ENCODE measurements at places on chromosomes 11 and 22.
A peak's percentile ranks its signal among the peaks of the same experiment; 100 is the strongest.

DNA sequence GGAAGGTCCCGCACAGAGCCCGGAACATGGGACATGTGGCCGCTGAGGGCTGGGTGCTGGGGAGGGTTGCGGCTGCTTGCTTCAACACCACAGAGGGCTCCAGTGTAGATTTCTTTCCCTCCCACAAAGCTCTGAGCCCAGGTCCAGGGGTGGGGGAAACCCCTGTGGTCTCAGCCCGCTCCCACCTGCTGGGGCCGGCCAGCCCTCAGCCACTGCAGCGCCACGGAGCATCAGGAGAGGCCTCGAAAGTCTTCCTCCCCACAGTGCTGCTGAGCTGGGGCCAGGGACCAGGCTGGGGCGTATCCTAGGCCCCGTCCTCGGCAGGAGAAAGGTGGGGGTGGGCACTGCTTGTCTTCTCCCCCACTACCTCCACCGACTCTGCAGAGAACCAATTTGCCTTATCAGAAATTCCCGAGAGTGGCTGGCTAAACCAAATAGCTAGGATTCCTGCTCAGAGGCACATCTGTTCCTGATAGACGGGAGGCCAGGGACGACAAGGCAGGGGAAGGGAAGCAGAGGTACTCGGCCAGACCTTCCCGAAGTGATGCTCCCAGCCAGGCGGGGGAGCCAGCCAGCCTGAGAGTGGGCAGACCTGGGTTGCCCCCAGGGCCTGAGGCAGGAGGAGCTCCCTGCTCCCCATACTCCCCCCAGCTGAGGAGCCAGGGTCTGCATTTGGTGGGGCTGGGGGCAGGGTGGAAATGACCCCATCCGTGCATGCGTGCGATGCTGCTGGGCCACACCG lies 18.7 kb downstream of the IGF2 start:
- peak; percentile 50 for DNase-seq

GRCh38 chr11:57103899-57104605 lies 77.7 kb upstream of the LRRC55 start:
- no peak for DNase-seq

DNA sequence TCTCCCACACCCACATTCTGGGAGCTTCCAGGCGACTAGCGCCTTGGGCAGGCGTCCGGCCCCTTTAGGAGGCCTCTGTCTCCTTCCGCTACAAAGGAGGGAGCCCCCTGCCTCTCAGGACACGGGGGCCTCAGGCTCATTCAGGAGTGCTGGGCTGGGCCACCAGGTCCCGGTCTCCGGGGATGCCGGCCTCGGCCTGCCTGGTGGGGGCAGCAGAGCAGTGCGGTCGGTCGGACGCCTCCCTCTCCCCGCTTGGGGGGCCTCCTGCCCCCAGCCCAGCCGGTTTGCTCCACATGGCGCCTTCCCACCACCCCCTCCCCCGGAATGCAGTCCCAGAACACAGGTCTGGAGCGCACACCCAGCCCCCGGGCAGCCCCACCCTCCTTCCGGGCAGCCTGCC lies 21.9 kb downstream of the MRPL23 start:
- no peak for DNase-seq

DNA sequence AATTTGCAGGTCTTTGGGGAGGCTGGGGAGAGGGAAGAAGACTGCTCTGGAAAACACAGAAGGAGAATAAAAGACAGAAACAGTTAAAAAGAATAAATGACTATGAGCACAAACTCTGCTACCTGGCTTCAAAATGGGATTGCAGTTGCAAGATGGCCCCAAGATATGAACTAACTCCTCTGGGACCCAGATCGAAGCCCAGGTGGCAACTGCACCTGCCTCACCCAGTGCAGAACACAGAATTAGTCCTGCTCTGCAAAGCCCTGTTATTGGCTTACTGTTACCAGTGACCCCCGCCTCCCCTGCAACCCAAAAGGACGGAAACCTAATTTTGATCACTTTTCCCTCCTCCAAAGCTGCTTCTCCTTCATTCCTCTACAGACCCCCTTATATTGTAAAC lies 35.9 kb upstream of the POU2AF1 start:
- no peak for DNase-seq

DNA sequence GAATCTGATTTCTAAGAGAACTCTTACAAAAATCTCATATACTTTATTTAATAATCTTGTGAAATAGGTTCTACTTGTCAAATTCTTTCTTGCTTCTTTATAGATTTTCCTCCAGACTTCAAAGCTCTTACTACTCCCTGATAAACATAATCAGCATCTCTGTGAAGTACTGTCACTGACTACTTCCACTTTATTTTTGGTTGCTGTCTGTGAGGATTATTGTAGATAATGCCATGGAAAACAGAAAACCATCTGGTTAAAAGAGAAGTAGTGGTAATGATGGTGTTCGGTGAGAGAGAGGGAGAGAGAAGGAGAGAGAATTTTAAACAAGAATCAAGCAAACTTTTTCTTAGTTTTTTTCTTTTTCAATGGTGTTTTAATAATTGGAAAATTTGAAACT lies 152.3 kb downstream of the TMEM135 start:
- no peak for DNase-seq

- no peak for DNase-seq
Measured at GRCh38 chr11:1896468-1896867, 4.8 kb upstream of the PRR33 start.

GRCh38 chr11:81967242-81967641 lies 766.4 kb downstream of the FAM181B start:
- DNase-seq, result no peak

DNA sequence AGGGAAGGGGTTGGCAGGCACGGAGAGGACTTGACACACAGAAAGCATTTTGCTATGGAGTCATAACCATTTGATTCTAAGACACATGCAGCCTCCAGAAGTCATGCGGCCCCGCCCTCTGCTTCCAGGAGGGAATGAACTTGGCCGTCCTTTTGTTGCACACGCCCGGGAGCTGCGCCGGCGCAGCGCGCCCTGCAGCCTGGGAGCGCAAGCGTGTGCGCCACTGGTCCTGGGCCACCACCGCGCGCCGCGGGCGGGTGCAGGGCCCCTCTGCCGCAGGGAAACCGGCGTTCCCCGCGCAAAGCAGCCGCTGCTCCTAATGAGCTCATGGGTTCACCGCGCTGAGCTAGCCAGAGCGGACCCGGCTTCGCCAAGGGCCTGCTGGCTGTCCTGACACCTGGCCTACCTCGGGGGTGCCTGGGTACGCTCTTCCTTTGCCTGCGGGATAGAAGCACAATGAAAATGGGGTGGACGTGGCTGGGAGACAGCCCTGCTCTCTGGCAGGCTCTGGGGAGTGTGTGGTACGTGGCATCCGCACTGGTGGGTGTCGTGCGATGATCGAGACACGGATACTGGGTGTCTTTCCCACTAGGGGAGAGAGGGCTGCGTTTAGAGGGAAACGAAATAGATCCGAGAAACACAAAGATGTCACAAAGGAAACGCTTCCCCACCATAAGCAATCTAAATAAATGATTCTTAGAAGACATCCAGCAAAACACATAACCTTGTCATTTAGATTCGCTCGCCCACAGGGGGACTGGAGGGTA lies 669 bp downstream of the MICAL3 start:
- DNase-seq, result no peak

Data from fibroblast of skin of left quadriceps (primary cell).